NCI-H446 (cell line): ENCODE measurements at places on chromosomes 5 and 9.

DNA sequence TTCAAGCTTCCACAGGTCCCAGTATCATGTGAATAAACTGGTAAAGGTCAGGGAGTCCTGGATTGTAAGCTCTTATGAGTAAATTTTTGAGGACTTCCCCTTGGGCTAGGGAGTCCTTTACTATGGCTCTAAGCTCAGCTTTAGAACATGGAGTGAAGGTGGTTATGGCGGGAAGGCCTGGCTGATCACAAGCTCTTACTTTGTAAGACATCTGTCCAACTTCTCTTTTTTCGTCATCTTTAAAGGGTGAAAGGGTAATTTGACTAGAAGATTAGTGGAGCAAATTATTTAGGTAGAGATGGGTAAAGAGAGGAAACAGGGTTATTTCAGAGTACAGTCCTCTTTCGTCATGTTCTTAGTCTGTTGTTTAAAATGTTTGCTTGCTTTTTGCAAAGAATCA is 155.4 kb downstream of the AOPEP start:
- DNase-seq, result no peak

DNA sequence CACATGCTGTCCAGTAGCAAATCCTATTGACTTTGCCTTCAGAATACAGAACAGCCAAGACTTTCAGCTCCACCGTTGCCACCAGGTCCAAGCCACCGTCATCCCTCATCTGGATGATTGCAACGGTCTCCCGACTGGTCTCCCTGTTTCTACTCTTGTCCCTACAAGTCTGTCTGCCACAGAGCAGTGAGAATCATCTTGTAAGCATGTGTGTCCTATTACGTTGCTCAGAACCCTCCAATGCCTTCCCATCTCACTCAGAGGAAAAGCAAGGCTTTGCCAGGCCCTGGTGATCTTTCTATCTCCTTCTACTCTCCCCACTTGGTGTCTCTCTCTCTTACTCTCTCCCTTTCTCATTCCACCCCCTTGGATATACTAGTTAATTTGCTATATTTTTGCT is 76.7 kb upstream of the GDNF start:
- DNase-seq, result no peak

DNA sequence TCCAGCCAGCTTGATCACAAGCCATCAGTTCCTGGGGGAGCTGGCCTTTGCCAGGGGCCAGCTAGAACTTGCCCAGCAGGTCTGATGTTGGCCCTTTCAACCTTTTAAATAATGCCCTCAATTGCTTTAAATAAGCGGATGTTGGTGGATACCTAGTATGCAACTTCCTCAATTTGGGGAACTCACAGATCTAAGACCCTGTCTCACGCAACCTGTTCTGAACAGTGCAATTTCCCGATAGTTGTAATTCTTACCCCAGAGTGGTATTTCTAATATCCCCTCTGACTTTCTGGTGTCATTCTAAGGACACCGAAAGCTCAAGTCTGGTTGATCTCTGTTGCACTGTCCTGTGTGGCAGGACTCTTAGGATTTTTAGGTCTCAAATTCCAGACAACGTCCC is 23.1 kb downstream of the GALNT12 start:
- DNase-seq, result no peak

- peak; percentile 90 for DNase-seq
These were observed 10.6 kb upstream of the CXXC5 start for GRCh38 chr5:139637438-139638089.

DNA sequence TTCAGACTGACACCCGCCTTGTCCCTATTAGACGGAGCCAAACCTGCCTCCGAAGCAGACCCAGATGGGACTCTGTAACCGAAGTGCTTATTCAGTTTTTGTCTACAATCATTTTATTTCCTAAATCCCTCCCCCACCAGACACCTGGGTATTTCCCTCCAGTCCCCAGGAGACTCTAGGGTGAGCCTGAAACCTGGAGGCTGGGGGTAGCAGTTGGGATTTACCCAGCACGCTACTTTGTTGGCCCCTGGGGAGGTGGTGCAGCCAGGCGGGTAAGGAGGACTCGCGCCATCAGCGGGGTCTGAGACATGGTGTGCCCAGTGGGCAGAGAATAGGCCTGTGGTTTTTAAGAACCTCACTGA is 1.3 kb upstream of the LHX2 start:
- no peak for DNase-seq

- DNase-seq, result no peak
These were observed 314.7 kb upstream of the GRAMD2B start for GRCh38 chr5:126108470-126108869.

DNA sequence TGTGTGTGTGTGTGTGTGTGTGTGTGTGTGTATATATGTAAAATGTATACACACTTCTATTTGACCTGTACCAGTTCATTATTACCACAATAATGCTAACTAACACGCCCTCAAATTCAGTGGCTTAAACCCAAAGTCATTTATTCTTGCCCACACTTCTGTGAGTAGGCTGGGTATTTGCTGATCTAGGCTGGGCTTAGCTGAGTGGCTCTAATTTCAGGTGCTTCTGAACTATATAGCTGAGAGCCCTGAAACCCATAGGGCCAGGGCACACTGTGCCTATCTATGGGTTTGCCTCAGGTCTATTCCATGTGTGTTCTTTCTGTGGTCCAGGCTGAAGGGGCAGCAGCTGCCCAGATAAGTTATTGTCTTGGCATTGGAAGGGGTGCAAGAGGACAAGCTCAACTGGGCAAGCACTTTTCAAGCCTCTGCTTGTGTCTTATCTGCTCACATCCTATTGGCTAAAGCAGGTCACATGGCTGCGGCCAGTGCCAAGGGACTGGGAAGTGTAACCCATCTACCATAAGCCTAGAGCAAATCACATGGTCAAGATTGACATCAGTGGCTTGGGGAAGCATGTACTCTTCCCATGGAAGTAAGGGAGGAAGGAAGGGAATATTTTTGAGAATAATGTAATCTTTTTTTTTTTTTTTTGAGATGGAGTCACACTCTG is 139.9 kb downstream of the PALM2AKAP2 start:
- no peak for DNase-seq

DNA sequence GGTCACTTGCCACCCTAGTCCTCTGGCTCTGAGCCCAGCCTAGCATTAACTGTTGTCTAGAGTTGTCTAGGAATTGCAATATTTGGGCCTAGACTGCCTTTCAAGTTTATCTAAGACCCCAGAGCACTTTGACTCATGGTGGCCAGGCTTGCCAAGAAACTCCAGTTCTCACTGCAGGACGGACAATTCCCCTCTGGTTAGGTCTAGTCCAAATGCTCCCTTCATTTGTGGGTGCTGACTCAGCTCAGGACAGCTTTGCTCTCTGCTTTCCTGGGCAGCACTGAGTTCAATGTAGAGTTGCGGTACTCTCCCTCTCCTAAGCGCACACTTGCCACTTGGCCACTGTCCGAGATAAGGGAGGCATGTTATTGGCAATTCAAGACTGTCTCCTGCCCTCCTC is 619.4 kb downstream of the TLE1 start:
- no peak for DNase-seq

DNA sequence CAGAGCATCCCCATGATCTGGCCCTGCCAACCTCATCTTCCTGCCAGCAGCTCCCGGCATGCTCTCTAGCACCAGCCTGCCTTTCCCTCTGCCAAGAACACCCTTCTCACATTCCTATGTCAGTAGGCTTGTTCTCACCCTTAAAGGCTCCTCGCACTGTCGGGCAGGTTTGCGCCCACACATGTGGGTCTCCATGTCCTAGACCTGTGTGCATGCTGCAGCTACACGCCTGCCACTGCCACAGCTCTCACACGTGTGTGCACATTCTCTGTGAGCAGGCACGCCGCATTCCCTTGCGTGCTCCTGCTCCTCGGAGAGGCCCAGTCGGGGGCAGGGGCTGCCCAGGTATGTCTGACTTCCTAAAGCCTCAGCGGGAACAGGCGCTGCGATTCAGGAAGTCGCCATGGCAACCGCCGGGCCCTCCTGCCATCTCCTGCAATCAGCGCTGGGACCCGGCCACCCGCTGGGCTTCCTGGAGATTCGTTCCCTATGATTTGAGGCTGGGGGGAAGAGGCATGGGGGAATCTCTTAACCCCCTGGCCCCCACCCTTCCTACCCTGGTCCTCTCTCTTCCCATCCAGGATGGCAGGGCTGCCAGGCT is 28.1 kb downstream of the NDUFA8 start:
- no peak for DNase-seq

- peak; percentile 71 for DNase-seq
These were observed 16.9 kb downstream of the DNAJC18 start for GRCh38 chr5:139422307-139422893.

DNA sequence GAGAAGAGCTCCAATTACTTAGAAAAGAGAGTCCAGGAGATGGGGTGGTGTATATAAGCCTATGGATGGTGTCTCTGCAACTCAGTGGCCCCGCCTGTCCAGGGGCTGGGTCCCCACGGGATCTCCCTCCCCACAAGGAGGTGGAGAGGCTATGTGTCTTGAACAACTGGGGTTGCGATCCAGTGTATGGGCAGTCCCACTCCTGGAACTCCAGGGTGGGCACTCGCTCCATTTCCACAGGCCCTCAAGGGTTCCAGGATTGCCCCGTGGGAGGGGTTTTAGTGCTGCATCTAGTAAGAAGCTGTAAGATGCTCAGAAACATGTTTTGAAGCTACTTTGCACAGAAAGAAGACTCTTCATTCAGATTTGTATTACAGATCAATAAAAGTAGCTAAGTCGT is 558 bp upstream of the SMAD5 start:
- DNase-seq, result peak; percentile 22

DNA sequence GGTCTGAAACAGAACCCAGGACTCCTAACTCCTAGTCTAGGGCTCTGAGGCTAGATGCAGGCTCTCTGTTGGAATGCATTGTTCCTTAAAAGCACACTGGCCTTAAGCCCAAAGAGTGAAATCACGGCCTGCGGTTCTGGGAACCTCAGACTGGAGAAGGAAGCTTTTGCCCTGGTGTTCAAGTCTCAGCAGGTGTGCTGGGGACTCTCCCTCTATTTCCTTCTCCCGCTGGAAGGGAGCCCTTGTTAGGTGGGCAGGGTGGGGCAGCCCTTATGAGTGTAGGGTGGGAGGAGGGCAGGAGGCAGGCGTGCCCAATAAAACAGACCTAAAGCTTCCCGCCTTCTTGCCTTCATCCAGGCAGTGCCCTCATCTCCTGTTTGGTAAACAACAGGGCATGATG is 1.8 kb upstream of the PPARGC1B start:
- no peak for DNase-seq

DNA sequence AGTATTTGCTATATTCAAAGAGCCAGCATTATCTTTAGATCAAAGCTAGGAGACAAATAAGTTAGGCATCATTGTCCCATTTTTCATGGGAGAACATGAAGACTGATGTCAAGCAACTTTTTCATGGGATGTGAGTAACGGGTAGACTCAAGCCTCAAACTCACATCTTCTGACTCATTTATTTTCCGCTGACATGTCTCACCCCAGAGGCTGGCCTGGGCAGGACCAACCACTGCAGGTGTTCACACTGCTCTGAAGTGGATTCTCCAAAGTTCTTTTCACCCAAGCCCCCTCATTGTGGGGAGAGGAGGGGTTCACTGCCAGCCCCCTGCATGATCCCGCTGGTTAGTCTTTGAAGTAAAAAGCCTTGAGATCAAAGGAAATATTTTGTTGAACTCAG is 34.9 kb upstream of the BASP1 start:
- DNase-seq, result no peak

DNA sequence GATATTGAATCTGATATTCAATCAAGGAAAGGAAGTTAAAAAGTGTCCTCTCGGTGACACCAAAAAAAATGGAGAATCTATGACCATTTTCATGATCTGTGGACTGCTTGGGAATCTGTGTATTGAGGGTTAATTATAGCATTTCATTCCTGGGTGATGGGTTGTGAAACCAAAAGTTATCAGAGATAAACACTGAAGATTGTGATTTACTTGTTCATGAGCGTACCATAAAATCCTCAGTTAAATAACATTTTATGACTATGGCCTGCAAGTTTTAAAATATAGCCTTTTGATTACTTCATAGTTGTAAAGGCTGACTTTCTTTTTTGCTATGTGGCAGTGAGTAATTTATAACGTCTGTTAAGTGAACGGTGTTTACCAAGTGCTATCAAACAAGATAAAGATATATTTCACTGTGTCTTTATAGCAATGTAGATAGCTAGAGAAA is 267.9 kb upstream of the SEMA6A start:
- DNase-seq, result no peak

GRCh38 chr5:163631856-163632255 is 126.4 kb downstream of the MAT2B start:
- no peak for DNase-seq

GRCh38 chr9:81683238-81683637 is 6.1 kb downstream of the TLE1 start:
- DNase-seq, result no peak

DNA sequence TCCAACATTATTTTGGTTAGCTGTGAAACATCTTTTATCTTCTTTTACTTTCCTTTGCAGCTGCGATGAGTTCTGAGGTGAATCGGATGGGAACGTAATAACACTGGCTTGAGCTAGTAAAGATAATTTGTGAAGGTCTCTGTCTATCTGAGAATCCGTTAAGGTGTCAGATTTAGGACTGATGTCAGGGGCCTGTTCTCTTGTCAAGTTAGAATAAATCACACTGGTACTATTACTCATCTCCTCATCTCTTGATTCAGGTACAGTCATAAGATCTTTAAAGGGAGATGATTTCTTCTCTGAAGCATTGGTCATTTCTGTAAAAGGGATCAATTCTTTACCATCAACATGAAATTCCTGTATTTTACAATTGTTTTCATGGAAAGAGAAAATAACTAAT is 26.2 kb downstream of the SETX start:
- no peak for DNase-seq
